ENCODE measurements at places on chromosomes 12 and 14.
A peak's percentile ranks its signal among the peaks of the same experiment; 100 is the strongest.

GRCh38 chr12:2124466-2125023 is 71.8 kb downstream of the CACNA1C start:
- no peak for DNase-seq
- no peak overlapping the region for H3K4me3 ChIP-seq
- H3K27me3 ChIP-seq = no peaks in the 10 kb centered on the region
- no peaks in the 10 kb centered on the region for H3K36me3 ChIP-seq
- peaks cover 26% of the 10 kb centered on the region for H3K4me1 ChIP-seq
- H3K27ac ChIP-seq = no peak overlapping the region

DNA sequence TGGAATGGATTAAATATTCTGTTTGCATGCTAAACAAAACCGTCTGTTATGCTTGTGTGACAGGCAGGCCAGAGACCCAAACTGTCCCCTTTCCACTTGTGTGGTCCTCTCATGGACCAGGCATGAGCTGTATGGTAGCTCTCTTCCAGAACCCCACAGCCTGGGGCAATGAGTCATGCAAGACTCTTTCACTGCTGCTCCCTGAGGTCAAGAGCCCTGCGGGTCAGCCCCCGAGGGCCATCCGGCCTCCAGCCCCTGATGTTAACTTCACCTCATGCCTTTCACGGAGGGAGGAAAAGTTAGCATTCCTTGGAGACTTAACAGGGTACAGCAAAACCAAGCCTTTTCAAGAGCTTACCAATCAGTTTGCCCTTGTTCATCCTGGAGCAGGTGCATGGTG is 239.1 kb upstream of the DIO3 start:
- no peak overlapping the region for H3K27ac ChIP-seq
- H3K4me1 ChIP-seq = no peaks in the 10 kb centered on the region
- no peaks in the 10 kb centered on the region for H3K27me3 ChIP-seq
- no peak for DNase-seq
- no peak overlapping the region for H3K4me3 ChIP-seq

DNA sequence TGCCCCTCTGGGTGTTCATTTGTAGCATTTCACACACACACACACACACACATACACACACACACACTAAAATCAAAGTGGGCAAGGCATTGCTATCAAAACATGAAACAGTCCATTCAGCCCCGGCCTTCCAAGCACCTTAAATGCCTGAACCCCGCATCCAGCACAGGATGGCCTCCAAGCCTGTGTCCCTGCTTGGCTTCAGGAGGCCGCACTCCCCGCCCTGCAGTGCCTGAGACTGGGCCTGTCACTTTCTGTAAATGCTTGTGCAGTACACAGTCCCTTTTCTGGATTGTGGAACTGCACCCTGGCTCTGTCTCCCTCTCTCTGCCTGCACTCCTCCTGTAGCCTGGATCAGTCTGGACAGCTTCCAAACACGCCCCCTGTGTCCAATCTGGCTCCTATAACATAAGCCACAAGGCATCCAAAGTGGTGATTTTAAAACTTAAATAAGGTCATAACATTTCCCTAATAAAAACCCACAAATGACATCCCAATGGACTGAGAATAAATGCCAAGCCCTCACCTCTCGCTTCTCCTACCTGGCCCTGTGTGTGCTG is 972.2 kb upstream of the TMEM132C start:
- no peaks in the 10 kb centered on the region for H3K4me1 ChIP-seq
- no peak overlapping the region for H3K27ac ChIP-seq
- no peaks in the 10 kb centered on the region for H3K36me3 ChIP-seq
- no peaks in the 10 kb centered on the region for H3K27me3 ChIP-seq

- H3K4me1 ChIP-seq = peaks cover 44% of the 10 kb centered on the region
- peak overlapping the region; percentile 96 for H3K27ac ChIP-seq
- DNase-seq = no peak
- peak overlapping the region; percentile 87 for H3K4me3 ChIP-seq
- H3K36me3 ChIP-seq = no peaks in the 10 kb centered on the region
- no peaks in the 10 kb centered on the region for H3K27me3 ChIP-seq
Measured at GRCh38 chr12:93380480-93381121, 2.9 kb downstream of the NUDT4 start.

- H3K27ac ChIP-seq = no peak overlapping the region
- H3K4me3 ChIP-seq = no peak overlapping the region
- no peaks in the 10 kb centered on the region for H3K36me3 ChIP-seq
Measured at GRCh38 chr14:80944861-80945617, 3.5 kb upstream of the CEP128 start.

DNA sequence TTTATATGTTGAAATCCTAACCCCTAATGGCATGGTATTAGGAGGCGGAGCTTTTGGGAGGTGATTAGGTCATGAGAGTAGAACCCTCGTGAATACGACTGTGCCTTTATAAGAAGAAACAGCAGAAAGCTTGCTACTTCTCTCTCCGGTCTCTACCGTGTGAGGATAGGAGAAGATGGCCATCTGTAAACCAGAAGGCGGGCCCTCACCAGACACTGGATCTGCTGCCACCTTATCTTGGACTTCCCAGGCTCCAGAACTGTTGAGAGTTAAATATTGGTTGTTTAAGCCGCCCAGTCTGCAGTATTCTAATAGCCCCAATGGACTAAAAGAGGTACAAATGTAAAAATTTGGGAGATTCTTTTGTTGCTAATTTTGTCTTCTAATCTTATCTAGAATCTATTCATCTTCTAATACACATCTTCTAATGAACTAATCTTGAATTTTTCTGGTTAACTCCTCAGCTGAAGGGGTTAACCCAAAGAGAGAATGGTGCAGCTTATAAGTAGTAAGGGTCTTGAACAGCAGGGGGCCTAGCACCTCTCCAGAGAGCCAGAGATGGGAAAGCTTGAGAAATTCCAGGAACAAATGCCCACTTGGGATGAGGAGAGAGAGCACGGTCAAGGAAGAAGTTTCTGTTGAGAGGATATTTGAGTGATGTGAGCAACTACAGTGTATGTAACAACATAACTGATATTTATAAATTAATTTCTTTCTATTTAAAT is 264.0 kb upstream of the GRIP1 start:
- no peaks in the 10 kb centered on the region for H3K27me3 ChIP-seq
- DNase-seq = no peak
- H3K27ac ChIP-seq = no peak overlapping the region
- no peaks in the 10 kb centered on the region for H3K36me3 ChIP-seq
- H3K4me3 ChIP-seq = no peak overlapping the region

DNA sequence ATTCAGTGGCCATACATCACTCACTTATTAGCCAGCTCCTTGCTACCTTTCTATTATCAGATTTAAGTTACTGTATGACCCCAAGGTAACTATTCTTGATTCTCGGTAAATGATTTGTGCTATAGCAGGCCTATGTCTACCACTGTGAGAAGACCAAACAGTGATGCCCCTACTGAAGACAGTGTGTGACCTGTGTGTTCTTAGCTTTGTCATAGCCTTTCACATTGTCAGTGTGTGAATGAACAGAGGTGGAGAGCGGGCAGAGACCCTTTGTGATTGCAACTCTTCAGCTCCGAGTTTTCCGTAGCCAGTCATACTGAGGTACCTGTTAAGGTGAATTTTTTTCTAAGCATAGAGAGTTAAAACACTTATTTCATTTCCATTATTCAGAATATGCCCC is 294.0 kb downstream of the LRFN5 start:
- H3K4me3 ChIP-seq = no peak overlapping the region
- no peaks in the 10 kb centered on the region for H3K36me3 ChIP-seq
- DNase-seq = no peak
- no peaks in the 10 kb centered on the region for H3K4me1 ChIP-seq
- H3K27ac ChIP-seq = no peak overlapping the region
- H3K27me3 ChIP-seq = no peaks in the 10 kb centered on the region

- DNase-seq = no peak
- H3K4me3 ChIP-seq = no peak overlapping the region
- no peak overlapping the region for H3K27ac ChIP-seq
Measured at GRCh38 chr12:57315681-57316080, 64.7 kb upstream of the STAC3 start.

GRCh38 chr12:26528943-26529342 is 304.1 kb downstream of the ITPR2 start:
- no peak overlapping the region for H3K4me3 ChIP-seq
- no peaks in the 10 kb centered on the region for H3K27me3 ChIP-seq
- H3K36me3 ChIP-seq = peaks cover 12% of the 10 kb centered on the region
- no peak for DNase-seq
- peaks cover 2% of the 10 kb centered on the region for H3K4me1 ChIP-seq
- H3K27ac ChIP-seq = no peak overlapping the region

GRCh38 chr14:72788255-72788654 is 105.6 kb downstream of the DPF3 start:
- H3K4me1 ChIP-seq = peaks cover 23% of the 10 kb centered on the region
- no peak overlapping the region for H3K4me3 ChIP-seq
- no peak overlapping the region for H3K27ac ChIP-seq
- H3K27me3 ChIP-seq = no peaks in the 10 kb centered on the region
- H3K36me3 ChIP-seq = no peaks in the 10 kb centered on the region

DNA sequence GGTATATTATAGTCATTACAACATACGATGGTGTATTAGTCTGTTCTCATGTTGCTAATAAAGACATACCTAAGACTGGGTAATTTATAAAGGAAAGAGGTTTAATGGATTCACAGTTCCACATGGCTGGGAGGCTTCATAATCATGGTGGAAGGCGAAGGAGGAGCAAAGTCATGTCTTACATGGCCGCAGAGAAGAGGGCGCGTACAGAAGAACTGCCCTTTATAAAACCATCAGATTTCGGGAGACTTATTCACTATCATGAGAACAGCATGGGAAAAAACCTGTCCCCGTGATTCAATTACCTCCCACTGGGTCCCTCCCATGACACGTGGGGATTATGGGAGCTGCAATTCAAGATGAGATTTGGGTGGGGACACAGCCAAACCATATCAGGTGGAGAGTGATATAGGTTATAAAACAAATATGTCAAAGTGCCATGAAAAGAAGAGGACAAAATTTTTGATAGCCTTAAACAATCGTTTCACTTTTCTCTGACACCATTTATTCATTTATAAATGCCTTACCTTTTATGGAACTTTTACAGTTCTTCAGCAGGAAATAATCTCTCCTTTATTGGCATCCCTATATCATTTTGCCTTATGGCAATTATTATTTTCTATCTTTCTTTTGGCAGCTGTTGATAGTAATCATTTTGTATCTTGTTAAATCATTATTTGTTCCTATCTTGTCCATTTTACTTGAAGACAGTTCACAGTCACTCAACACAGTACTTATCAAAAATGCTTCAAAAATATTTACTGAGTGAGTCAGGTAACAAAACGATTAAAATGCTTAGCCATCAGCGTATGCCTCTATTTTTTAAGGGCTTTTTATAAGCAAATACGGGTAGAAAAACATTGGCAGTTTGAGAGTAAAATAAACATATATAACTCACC is 196.0 kb downstream of the RAD51B start:
- peaks cover 39% of the 10 kb centered on the region for H3K4me1 ChIP-seq
- no peak for DNase-seq
- no peak overlapping the region for H3K27ac ChIP-seq
- no peaks in the 10 kb centered on the region for H3K36me3 ChIP-seq

- no peak for DNase-seq
- no peaks in the 10 kb centered on the region for H3K27me3 ChIP-seq
- H3K4me3 ChIP-seq = no peak overlapping the region
- H3K27ac ChIP-seq = no peak overlapping the region
- no peaks in the 10 kb centered on the region for H3K36me3 ChIP-seq
Measured at GRCh38 chr12:87344699-87345098, 684.5 kb downstream of the C12orf50 start.

- H3K36me3 ChIP-seq = no peaks in the 10 kb centered on the region
- no peak overlapping the region for H3K4me3 ChIP-seq
- no peaks in the 10 kb centered on the region for H3K4me1 ChIP-seq
- no peak for DNase-seq
- H3K27me3 ChIP-seq = no peaks in the 10 kb centered on the region
Measured at GRCh38 chr12:97502600-97502999, 40.0 kb downstream of the RMST start.

GRCh38 chr12:30384976-30385375 is 310.7 kb downstream of the IPO8 start:
- H3K36me3 ChIP-seq = no peaks in the 10 kb centered on the region
- no peak for DNase-seq
- H3K4me3 ChIP-seq = no peak overlapping the region
- no peak overlapping the region for H3K27ac ChIP-seq

DNA sequence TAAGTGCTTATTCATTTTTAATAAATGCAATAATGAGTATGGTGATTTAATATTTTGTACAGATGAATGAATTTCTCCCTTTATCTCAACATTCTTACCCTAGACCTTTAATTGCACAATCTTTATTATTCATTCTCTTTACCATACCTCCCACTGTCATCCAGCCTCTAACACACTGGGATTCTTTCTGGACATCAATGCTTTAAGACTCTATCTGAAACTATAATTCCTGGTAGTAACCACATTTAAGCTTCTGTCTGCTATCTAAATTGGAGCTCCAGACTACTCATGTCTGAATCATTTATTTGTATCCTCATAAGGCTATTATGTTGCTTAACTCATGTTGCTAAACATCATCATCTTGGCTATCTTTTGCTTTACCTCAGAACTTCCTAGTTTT is 270.2 kb downstream of the ALG10B start:
- no peaks in the 10 kb centered on the region for H3K4me1 ChIP-seq
- DNase-seq = no peak
- H3K27ac ChIP-seq = no peak overlapping the region
- no peaks in the 10 kb centered on the region for H3K27me3 ChIP-seq
- no peaks in the 10 kb centered on the region for H3K36me3 ChIP-seq

- peak overlapping the region; percentile 72 for H3K4me3 ChIP-seq
- H3K36me3 ChIP-seq = no peaks in the 10 kb centered on the region
- peak overlapping the region; percentile 95 for H3K27ac ChIP-seq
- H3K27me3 ChIP-seq = no peaks in the 10 kb centered on the region
- no peak for DNase-seq
- no peaks in the 10 kb centered on the region for H3K4me1 ChIP-seq
Measured at GRCh38 chr14:87992346-87992717, 650 bp downstream of the GALC start.

DNA sequence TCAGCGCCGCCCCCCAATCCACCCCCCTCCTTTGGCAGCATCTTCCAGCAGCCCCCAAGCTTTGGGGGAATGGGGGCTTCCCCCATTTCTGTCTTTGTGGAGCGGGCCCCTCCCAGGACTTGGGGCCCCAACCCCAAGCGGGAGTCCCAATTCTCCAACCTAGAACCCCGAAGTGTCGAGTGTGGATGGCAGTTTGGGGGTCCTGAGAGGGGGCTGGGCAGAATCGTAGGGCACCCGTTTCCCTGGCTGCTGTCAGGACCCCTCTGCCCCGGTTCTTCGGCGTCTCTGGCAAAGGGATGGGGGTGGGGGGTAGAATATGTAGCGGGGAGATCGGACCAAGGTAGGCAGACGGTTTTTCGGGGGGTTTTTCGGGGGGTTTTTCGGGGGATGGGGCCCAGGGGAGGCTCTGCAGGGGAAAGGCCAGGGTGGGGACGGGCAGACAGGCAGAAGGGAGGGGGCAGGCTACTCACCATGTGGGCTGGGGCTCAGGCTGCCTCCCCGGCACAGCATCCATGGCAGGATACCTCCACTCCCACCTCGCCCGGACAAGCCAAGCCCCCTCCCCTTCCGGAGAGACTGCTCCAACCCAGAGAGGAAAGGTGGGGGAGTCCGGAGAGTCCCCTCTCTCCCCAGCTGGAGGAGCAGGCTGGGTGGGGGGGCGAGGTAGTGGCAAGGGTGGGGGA is 739 bp downstream of the JPH4 start:
- DNase-seq = no peak
- H3K36me3 ChIP-seq = no peaks in the 10 kb centered on the region
- H3K4me3 ChIP-seq = peak overlapping the region; percentile 40

- no peaks in the 10 kb centered on the region for H3K4me1 ChIP-seq
- H3K4me3 ChIP-seq = no peak overlapping the region
- H3K27ac ChIP-seq = no peak overlapping the region
- DNase-seq = no peak
Measured at GRCh38 chr12:89694542-89694941, 14.1 kb downstream of the ATP2B1 start.

- H3K27me3 ChIP-seq = no peaks in the 10 kb centered on the region
- H3K4me3 ChIP-seq = peak overlapping the region; percentile 94
Measured at GRCh38 chr12:92140896-92141536, 4.6 kb downstream of the BTG1 start.
